ENCODE measurements at places on chromosomes 3 and 15. TPM values are rescaled to one million over a fixed set of nuclear protein-coding genes. Genes with fewer than 3 reads are reported as not detected.

- no peak overlapping the region for H3K4me3 ChIP-seq
- no peak overlapping the region for H3K27ac ChIP-seq
- no peak for DNase-seq
- no peaks in the 10 kb centered on the region for H3K4me1 ChIP-seq
- H3K27me3 ChIP-seq: peaks cover 4% of the 10 kb centered on the region
- H3K36me3 ChIP-seq: no peaks in the 10 kb centered on the region
Measured at GRCh38 chr3:3998140-3998922, 199.1 kb downstream of the LRRN1 start.

DNA sequence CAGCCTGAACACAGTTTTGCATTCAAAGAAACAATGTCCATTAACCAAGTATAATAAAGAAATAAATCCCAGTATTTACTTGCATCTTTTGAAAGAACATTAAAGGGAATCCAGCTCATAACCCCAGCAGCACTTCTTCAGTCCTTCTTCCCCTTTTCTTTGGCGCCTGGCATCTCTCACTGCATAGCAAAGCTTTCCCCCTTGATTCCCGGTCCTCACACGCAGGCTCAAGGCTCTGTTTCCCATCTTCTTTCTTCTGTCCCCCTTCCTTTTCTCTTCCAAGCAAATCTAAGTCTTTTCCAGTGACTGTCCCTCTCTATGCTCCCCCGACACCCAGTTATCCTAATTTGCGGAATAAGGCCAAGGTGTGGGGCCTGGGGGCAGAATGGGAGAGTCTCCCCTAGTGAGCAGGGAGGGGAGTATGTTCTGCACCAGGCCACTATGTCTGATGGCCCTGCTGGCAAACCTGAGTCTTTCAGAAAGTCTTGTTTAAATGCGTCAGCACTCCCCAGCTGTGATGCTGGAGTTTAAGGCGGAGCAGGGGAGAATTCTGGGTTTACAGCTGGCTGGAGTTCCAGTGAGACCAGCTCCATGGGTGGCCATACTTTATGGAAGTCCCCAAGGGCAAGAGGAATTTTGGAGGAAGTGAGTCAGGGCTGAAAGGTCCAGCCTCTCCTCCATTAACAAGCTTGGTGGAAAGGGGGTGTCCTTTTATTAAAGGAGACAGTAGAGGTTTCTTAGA, 42.1 kb downstream of the GOLGA6A start:
- no peaks in the 10 kb centered on the region for H3K27me3 ChIP-seq
- no peak overlapping the region for H3K27ac ChIP-seq
- peaks cover 11% of the 10 kb centered on the region for H3K36me3 ChIP-seq
- no peak overlapping the region for H3K4me3 ChIP-seq
- no peak for DNase-seq

- H3K4me1 ChIP-seq: peaks cover 40% of the 10 kb centered on the region
- H3K36me3 ChIP-seq: no peaks in the 10 kb centered on the region
- H3K27me3 ChIP-seq: no peaks in the 10 kb centered on the region
- H3K27ac ChIP-seq: no peak overlapping the region
Measured at GRCh38 chr15:77186594-77187011, 115.7 kb upstream of the TSPAN3 start.

GRCh38 chr15:31597466-31597865, 270.8 kb downstream of the KLF13 start:
- no peak overlapping the region for H3K27ac ChIP-seq
- no peaks in the 10 kb centered on the region for H3K4me1 ChIP-seq
- DNase-seq: no peak
- no peaks in the 10 kb centered on the region for H3K36me3 ChIP-seq
- H3K27me3 ChIP-seq: peaks cover 8% of the 10 kb centered on the region

GRCh38 chr3:122800031-122800430, 5.2 kb downstream of the SLC49A4 start:
- H3K27me3 ChIP-seq: no peaks in the 10 kb centered on the region
- no peak overlapping the region for H3K4me3 ChIP-seq
- no peak overlapping the region for H3K27ac ChIP-seq
- peaks cover 9% of the 10 kb centered on the region for H3K4me1 ChIP-seq

The MYO5C gene
- total RNA-seq: 1.9 TPM

- H3K4me1 ChIP-seq: no peaks in the 10 kb centered on the region
- no peaks in the 10 kb centered on the region for H3K27me3 ChIP-seq
- DNase-seq: no peak
- no peak overlapping the region for H3K27ac ChIP-seq
Measured at GRCh38 chr15:83688201-83688600, 34.3 kb downstream of the ADAMTSL3 start.

The FILIP1L gene
- 2.4 TPM for total RNA-seq

The SPSB4 gene
- not detected for total RNA-seq

DNA sequence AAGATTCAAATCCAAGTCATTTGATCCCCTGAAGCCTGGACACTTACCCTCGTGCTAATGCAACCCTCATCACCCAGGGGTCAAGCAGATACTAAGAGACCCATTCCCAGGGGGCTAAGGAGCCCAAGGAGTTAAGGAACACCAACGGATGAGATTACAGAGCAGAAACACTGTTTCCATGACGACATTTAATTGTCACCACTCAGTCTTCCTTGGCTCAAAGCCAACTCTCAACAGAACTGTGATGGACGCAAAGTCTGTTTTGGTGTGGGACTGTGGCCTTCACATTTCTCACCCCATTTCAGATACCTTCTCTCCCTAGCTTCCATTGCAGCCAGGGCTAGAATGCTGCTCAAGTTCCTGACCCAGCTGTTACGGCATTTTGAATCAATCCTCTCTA, 383.5 kb upstream of the WNT5A start:
- no peak overlapping the region for H3K27ac ChIP-seq
- H3K36me3 ChIP-seq: no peaks in the 10 kb centered on the region
- H3K4me3 ChIP-seq: no peak overlapping the region
- no peaks in the 10 kb centered on the region for H3K27me3 ChIP-seq

- H3K36me3 ChIP-seq: peaks cover 33% of the 10 kb centered on the region
- peak; percentile 73 for DNase-seq
- H3K27me3 ChIP-seq: no peaks in the 10 kb centered on the region
- H3K27ac ChIP-seq: peak overlapping the region; percentile 96
Measured at GRCh38 chr3:125051715-125052581, 3.8 kb downstream of the HEG1 start.

- no peak within 1 kb of the TSS for H3K4me3 ChIP-seq
- peaks cover 28% of the 10 kb centered on the region for H3K27me3 ChIP-seq
- DNase-seq: no peak
- H3K4me1 ChIP-seq: no peaks in the 10 kb centered on the region
- H3K36me3 ChIP-seq: no peaks in the 10 kb centered on the region
Measured at GRCh38 chr3:126523745-126524428, at the start of gene CHST13. Gene CHST13, plus strand, starts transcription at chr3:126524155. Its CDS starts 178 bp downstream, at chr3:126524333.

The CILP gene
- total RNA-seq: 0.17 TPM

DNA sequence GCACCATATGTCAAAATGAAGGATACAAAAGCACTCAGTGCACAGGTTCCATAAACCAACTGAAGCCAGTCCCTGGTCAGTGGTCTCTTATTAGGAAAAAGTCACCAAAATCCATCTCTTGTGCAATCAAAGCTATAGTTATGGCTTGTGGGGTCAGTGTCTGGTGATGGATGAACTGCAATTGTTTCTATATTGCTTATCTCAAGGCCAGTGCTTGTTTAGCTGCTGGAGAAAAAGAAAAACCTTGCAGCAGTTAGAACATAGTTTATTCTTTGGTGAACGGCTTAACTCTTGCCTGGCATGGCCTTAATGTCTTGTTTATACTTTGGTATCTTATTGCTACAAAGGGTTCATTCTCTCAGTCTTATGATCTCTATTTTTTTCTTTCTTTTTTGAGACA, 2.9 kb upstream of the UQCRC1 start:
- DNase-seq: no peak
- H3K27ac ChIP-seq: no peak overlapping the region
- no peak overlapping the region for H3K4me3 ChIP-seq

The GOLGA8T gene
- 1.5 TPM for total RNA-seq

The WDR76 gene
- 71.4 TPM for total RNA-seq

- DNase-seq: no peak
- no peak overlapping the region for H3K27ac ChIP-seq
- peaks cover 4% of the 10 kb centered on the region for H3K27me3 ChIP-seq
- peaks cover 17% of the 10 kb centered on the region for H3K4me1 ChIP-seq
Measured at GRCh38 chr3:8359133-8359532, 142.5 kb upstream of the LMCD1 start.

DNA sequence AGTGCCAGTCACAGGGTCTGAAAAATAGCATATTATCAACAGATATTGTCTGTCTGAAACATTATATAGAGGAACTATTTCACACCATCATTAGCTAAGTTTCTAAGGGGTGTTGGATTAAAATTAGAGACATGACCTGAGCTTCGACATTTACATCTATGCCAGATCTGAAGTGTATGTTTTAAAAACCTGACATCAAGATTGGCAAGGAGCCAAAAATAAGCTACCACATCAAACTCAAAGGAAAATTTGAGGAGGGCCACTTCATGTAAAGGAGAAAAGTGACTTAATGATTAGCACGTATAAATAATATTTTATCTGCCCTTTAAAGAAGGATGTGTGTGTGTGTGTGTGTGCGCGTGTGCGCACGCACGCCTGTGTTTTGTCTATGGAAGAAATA, 752.0 kb upstream of the GRM7 start:
- no peak overlapping the region for H3K4me3 ChIP-seq
- DNase-seq: no peak
- H3K36me3 ChIP-seq: no peaks in the 10 kb centered on the region
- H3K27me3 ChIP-seq: no peaks in the 10 kb centered on the region

- no peak for DNase-seq
- no peaks in the 10 kb centered on the region for H3K4me1 ChIP-seq
- no peak overlapping the region for H3K4me3 ChIP-seq
- H3K27ac ChIP-seq: no peak overlapping the region
- no peaks in the 10 kb centered on the region for H3K36me3 ChIP-seq
- H3K27me3 ChIP-seq: no peaks in the 10 kb centered on the region
Measured at GRCh38 chr15:86555939-86556338, 476.3 kb downstream of the AGBL1 start.

- DNase-seq: no peak
- H3K4me3 ChIP-seq: no peak overlapping the region
- H3K27ac ChIP-seq: no peak overlapping the region
- H3K36me3 ChIP-seq: no peaks in the 10 kb centered on the region
Measured at GRCh38 chr3:80643421-80643820, 875.6 kb upstream of the ROBO1 start.

- no peaks in the 10 kb centered on the region for H3K4me1 ChIP-seq
- no peak overlapping the region for H3K27ac ChIP-seq
- H3K4me3 ChIP-seq: no peak overlapping the region
- no peaks in the 10 kb centered on the region for H3K36me3 ChIP-seq
Measured at GRCh38 chr3:81490541-81491288, 270.7 kb downstream of the GBE1 start.

- H3K4me1 ChIP-seq: no peaks in the 10 kb centered on the region
- DNase-seq: no peak
- H3K36me3 ChIP-seq: no peaks in the 10 kb centered on the region
Measured at GRCh38 chr3:158531334-158531733, 39.7 kb upstream of the MLF1 start.

The SCN5A gene
- total RNA-seq: 0.28 TPM

Data from activated naive CD8-positive, alpha-beta T cell treated with anti-CD3 and anti-CD28 coated beads, Interleukin-2, amount 10 ng/mL, durations not matched to agents 7 days and 5 days (primary cell).